ENCODE measurements at places on chromosomes 5 and 9. TPM values are rescaled to one million over a fixed set of nuclear protein-coding genes. Genes with fewer than 3 reads are reported as not detected.

The ZDHHC21 gene
- 3.9 TPM for total RNA-seq

The SPINK1 gene
- not detected for total RNA-seq

The ARL10 gene
- total RNA-seq, result not detected

The ADGRD2 gene
- not detected for total RNA-seq

The SOX30 gene
- total RNA-seq, result not detected
